ENCODE measurements at places on chromosomes 2 and 18.

DNA sequence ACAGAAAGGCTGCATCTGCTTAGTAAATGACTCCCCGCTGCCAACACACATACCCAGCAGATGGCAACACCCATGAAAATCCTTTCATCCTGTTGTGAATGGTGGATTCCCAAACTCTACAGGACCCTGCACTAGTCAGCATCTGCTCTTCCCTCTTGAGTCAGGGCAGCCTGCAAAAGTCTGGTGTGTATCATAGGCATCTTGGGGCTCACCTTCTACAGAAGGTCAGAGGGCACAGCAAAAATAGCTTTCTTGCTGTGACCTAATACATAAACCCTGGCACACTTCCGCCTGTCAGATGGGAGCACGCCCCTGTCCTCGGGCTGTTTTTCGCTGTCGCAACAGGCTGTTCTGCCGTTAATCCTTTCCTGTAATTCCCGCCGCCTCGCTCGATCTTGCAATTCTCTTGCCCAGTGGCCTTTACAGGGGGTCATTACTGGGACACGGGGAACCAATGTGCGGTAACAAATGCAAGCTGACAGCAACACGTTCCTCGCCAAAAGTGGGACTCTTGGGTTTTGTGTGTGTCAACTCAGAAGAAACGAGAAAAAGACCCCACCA, 19.9 kb upstream of the SCYGR1 start:
- DNase-seq = no peak

- no peak for DNase-seq
Measured at GRCh38 chr2:167783261-167784083, 463.9 kb downstream of the STK39 start.

DNA sequence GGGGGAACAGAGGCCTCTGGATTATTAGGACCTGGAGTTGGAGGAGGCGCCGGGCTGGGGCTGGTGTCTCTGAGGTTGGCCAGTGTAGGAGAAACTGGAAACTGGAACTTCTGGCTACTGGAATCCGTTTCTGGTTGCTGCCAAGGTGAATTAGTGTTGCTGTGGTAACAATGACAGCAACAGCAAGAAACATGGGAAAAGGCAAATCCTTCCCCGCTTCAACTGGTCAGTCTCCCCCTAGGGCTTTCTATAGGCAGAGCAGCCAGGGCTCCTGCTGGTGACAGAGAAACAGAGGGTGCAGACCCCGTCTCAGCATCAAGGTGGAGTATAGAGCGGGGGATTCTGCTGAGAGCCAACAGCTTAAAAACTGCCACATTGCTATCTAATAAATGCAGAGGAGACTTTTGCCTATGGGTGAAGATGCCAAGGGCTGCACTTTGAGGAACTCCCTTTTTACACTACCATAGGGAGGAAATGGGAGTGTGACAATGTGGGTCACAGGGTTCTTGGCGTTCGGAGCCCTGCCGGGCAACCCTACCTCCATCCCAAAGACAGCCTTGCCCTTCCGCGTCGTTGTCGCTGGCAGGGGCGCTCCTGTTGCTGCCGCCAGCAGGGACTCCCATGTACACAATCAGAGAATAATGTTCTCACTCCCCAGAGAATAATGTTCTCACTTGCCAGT, 81.4 kb upstream of the CABLES1 start:
- no peak for DNase-seq

DNA sequence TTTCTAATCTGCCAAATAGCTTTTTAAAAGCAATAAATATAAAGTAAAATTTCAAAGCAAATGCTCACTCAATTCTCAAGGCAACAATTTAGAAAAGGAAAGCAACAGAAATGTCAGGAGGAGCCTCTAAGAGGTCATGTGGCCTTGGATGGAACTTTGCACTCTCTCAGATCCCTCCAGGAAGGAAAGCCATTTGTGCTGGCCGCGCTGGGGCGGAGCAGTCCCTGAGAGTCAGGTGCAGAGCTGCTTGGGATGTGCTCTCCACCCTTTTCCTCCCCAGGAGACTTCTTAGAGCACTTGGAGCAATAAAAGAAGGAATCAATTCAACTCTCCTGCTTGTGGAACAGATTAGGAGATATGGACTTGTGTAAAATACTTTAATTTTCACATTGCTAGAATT, 379.8 kb upstream of the LINC00305 start:
- DNase-seq = no peak

DNA sequence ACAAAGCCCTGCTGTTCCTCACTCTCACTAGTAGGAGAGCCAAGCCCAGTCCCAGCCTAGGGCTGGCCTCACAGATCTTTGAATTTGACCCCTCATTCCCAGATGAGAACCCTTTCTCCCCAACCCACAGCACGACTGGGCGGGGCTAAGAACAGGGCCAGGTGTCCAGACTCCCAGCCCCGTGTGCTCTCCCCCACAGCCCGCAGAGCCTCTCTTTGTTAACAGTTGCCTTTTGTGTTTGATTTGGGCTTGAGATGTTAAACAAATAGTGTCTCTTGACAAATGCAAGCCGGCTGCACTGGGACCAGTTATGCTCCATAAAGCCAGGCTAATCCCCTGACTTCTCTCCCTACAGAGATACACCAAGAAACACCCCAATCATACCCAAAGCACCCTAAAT, 4.7 kb upstream of the KCNK3 start:
- no peak for DNase-seq

GRCh38 chr2:177289824-177290628, 25.5 kb upstream of the NFE2L2 start:
- no peak for DNase-seq

DNA sequence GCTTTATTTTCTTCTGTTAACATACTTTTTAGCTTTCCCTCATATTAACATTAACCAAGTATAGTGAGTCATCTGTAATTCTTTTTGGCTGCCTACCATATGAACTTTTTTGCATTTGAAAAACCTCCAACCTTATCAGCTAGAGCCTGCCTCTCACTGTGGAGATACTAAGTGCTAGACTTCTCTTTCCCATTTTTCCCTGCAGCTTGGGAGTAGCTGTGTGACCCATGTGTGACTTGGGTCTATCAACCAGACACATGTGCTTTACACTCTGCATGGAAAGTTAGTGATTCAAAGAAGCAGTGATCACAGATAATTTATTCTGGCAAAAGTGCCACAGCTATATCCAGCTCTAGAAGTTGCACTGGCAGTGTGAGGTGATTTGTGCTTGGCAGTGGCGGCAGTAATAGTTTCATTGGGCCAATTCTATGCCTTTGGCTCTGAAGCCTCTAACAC, 36.3 kb downstream of the PREPL start:
- DNase-seq = no peak

DNA sequence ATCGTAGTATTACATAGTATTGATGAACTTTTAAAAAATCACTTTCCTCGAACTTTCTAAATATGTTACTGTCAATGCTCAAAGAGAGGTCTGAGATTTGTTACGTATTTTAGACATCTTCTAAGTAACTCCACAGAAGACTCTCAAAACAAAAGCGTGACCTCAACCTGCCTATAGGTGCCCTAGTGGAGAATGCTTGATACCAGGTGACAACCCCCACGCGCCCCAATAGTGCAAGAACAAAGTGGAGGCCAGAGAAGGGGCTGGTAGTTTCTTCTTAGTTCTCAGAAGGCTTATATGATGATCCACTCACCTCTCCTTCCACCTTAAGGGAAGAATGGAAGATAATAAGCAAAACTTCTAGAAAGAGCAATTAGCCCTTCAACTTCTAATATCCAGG, 102.6 kb downstream of the ANKRD44 start:
- DNase-seq = no peak

- no peak for DNase-seq
Measured at GRCh38 chr2:181104512-181105115, 124.2 kb downstream of the UBE2E3 start.

DNA sequence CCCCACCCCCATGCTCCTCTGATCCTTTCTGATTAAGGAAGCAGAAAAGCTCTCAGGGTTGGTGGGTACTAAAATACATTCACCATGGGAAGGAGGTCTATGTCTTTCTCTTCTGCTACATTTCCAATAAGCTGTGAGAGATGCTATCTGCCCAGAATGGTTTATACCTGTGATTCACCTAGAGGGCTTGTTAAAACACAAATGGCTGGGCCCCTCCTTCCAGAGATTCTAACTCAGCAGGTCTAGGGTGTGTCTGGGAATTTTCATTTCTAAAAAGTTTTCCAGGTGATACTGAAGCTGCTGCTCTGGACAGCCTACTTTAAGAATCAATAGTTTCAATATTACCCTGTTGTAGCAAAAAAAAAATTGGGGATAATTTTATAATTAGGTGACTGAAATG, 772.2 kb upstream of the ZEB2 start:
- no peak for DNase-seq

DNA sequence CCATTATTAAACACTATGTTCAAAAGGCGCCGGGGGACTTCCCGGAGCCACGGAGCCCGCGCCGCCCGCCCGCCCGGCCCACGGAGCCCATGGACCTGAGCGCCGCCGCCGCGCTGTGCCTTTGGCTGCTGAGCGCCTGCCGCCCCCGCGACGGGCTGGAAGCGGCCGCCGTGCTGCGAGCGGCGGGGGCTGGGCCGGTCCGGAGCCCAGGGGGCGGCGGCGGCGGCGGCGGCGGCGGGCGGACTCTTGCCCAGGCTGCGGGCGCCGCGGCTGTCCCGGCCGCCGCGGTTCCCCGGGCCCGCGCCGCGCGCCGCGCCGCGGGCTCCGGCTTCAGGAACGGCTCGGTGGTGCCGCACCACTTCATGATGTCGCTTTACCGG, 197 bp downstream of the GDF7 start:
- no peak for DNase-seq

DNA sequence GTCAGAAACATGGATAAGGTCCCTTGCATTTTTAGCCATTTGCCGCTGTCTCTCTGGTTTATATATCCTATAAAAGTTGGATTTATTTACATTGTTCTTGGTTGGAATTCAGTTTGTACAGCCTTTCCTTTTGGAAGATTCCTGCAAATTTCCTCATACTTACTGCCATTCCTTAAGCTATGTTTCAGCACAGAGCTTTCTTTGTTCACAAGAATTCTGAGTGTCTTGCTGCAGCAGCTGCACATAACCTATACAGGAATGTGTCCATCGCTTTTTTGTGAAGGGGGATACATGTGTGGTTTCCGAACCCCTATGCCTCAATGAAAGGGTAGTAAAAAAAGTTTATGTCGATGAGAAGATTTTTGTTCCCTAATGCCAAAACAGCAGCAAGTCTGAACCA, 48.3 kb upstream of the CCDC68 start:
- no peak for DNase-seq

- no peak for DNase-seq
Measured at GRCh38 chr2:143933946-143934569, 585.9 kb downstream of the ZEB2 start.

- DNase-seq = no peak
Measured at GRCh38 chr2:134897932-134898331, 20.7 kb upstream of the CCNT2 start.
